NCI-H1105 treated with DMSO at 0.1 percent for 48 hours (cell line): ENCODE measurements at places on chromosomes 12 and 14.
A peak's percentile ranks its signal among the peaks of the same experiment; 100 is the strongest.

DNA sequence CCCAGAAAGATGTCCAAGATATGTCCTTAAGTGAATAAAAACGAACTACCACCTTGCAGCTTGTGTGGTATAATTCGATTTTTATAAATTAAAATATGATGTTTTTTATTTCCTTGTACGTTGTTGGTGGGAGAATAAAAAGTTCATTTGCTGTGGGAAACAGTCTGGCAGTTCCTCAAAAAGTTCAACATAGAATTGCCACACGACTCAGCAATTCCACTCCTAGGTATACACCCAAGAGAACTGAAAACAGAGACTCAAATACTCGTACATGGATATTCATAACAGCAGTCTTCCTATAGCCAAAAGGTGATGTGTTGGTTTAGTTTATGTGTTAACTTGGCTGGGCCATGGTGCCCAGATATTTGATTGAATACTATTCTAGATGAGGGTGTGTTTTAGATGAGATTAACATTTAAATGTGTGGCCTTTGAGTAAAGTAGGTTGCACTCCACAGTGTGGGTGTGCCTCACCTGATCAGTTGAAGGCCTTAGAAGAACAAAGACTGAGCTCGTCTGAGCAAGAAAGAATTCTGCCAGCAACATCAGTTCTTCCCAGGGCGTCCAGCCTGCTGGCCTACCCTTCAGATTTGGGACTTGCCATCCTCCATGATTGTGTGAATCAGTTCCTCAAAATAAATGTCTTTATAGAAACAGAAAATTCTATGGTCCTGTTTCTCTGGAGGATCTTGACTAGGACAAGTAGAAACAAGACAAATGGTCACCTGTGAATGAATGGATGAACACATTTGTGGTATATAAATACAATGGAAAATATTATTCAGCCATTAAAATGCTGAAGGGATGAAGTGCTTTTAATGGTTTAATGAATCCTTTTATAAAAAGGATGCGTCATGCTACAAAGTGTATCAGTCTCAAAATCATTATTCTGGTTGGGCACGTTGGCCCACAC, 5.1 kb upstream of the DENR start:
- no peak for DNase-seq

GRCh38 chr12:72677139-72677538, 405.0 kb downstream of the TRHDE start:
- no peak for DNase-seq

GRCh38 chr14:45249856-45250575, 3.0 kb downstream of the MIS18BP1 start:
- DNase-seq: no peak

- DNase-seq: no peak
Measured at GRCh38 chr12:66934302-66935062, 255.6 kb upstream of the GRIP1 start.

DNA sequence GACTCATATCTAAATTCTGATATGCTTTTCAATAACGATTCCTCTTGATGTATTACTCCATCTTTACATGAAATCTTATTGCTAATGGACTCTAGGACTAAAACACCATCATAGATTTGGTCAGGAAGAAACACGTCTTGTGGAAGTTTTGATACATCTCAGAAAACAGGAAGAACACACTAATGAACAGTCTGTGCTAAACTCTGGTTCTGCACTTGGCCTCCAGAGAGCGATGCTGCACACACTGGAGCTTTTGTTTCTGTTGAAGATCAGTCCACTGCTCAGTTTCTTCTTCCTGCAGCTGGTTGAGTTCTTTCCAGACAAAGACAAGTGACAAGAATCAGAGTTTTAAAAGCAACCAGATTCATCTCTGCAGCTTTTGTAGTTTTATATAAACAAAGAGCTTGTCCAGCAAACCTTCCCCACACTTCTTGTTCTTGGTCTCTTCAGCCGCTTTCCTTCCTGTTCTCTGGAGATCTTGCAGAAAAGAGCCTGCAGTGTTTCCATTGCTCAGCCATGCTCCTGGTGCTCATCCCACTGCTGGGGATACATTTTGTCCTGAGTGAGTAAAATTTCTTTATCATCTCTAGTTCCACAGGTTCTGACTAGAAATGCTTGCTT, 229.1 kb upstream of the OR4E1 start:
- DNase-seq: no peak

- DNase-seq: no peak
Measured at GRCh38 chr12:1758376-1758775, 62.0 kb upstream of the LRTM2 start.

DNA sequence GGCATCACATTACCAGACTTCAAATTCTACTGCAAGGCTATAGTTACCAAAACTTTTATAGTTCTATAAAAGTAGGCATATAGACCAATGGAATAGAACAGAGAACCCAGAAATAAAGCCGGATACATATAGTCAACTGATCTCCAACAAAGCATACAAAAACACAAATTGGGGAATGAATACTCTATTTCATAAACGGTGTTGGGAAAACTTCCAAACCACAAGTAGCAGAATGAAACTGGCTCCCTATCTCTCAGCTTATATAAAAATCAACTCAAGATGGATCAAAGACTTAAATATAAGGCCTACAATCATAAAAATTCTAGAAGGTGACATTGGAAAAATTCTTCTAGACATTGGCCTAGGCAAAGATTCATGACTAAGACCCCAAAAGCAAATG, 187.9 kb upstream of the PLXNC1 start:
- no peak for DNase-seq

GRCh38 chr12:54416687-54417603, 2.1 kb downstream of the ITGA5 start:
- no peak for DNase-seq

DNA sequence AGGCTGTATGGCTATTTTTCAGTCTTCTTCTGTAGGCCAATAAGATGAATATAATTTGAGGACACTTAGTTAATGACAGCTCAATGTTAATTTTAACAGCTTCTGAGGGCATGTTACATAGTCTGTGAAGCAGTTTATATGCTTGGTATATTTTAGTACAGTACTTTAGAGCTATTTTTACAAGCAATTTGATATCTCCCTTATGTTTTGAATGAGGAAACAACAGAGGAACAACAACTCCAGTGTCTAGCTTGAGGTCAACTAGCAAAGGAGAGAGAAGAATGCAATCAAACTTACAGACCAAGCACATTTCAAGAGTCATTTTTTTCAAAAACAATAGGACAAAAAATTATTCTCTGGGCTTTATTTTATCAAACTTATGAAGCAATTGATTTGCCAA, 469.1 kb upstream of the DCN start:
- no peak for DNase-seq

GRCh38 chr12:70007687-70008086, 182.7 kb downstream of the MYRFL start:
- DNase-seq: peak; percentile 46

DNA sequence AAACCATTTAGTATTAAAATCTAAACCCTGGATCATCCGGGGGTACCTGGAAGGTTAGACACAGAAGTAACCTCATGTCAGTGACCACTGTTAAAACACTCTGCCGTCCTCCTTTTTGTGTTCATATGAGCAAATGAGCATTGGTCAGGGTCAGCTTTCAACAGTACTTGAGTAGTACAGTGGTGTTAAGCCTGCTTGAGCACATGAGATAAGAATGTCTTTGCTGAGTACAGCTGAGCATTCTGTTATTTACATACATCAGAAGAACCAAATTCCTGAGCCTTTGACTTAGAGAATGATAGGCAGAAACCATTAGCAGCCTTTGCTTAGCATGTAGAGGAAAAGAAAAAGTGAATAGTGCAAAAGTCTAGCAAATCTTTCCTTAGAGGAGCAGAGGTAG, 38.6 kb upstream of the LRTM2 start:
- no peak for DNase-seq

- DNase-seq: no peak
Measured at GRCh38 chr14:47297374-47297773, 378.0 kb downstream of the MDGA2 start.

- DNase-seq: no peak
Measured at GRCh38 chr12:81332054-81332453, 254.2 kb downstream of the ACSS3 start.

GRCh38 chr14:51436630-51437029, 196.6 kb downstream of the TMX1 start:
- no peak for DNase-seq

DNA sequence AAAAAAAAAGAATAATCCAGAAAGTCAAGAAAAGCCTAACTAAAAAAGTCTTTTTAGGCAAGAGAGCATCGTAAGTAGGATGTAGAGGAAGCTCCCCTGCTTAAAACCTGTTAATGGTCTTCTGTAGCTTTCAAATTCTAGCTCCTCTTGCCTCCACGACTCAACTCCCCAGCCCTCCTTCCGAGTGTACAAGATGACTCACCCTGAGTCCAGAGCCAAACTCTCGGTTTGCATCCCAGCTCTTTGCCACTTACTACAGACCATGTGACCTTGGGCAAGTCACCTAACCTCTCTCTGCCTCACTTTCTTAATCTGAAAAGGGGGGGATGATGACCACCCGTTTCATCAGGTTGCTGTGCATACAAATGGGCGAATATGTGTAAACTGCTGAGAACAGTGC, 460.4 kb downstream of the DPF3 start:
- no peak for DNase-seq

DNA sequence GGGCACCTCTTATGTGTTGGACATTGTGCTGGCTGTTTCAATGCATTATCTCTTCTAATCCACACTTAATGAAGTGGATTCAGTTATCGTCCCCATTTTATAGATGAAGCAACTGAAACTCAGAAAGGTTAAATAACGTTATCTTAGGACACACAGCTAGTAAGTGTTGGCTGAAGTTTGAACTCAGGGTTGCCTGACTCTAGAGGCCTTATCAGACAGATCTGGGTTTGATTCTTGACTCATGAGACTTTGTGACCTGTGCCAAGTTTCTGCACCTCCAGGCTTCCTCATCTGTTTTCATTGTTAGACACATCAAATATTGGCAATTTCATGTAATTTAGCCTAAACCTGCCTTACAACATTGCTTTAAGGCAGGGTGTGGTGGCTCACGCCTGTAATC, 18.2 kb upstream of the IRF2BPL start:
- no peak for DNase-seq

GRCh38 chr14:62908506-62908905, 136.8 kb downstream of the KCNH5 start:
- DNase-seq: no peak

DNA sequence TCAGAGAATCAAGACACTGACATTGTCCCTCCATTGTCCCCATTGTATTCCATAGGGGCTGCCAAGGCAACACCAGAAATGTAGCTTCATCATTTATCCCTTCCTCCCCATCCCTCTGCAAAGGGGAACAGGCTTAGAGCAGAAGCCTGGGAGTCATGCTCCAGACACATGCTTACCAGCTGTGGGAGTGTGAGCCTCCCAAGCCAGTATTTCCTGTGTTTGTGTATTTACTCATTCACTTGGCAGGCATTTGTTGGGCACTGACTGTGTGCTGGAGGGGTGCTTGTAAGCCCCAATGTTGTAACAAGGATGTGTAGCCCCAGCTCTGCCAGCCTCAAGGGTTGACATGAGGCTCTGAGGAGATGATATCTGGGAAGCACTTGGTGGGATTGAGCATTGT, 46.0 kb upstream of the TCL1A start:
- no peak for DNase-seq

DNA sequence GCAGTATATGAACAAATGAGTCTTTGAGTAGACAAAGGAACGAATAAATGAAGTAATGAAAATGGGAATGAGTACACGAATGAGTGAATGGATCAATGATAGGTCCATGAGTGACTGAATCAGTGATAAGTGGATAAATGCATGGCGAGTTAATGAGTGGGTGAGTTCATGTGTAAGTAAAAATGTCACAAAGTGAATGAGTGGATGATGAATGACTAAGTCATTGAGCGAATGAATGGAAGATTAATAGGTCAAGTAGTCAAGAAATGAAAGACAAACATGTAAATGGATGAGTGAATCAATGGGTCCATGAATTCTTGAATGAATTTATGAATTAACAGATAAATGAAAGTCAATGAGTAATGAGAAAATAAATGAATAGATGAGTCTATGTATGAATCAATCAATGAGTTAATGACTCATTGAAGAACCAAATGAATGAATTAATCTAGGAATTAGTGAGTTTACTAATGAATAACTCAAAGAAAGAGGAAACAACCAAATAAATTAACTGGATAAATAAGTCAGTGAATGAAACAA, 97.3 kb upstream of the RTL1 start:
- no peak for DNase-seq

GRCh38 chr12:20364501-20364900, 3.8 kb upstream of the PDE3A start:
- DNase-seq: no peak

DNA sequence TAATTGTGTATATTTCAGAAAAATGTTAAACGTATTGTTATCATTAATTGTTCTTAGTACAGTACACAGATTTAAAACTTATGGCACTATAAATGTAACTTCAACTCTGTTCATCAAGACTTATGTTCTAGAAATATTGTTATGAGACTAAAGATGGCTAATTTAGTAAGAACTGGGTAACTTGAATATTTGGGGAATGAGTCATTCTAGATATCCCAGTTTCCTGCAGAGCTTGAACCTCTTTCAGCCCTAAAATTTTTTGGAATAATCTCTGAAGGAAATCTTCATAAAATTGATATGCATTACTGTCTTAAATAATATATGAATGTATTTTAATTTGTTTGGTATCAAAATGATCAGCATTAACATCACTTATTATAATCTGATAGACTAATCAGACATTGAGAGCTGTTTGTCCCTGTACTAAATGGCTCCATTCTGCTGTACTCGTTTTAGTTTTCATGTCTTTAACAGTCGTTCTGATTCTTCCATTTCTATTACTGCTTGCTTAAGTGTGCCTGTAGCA, 87.1 kb downstream of the VEZT start:
- DNase-seq: no peak

DNA sequence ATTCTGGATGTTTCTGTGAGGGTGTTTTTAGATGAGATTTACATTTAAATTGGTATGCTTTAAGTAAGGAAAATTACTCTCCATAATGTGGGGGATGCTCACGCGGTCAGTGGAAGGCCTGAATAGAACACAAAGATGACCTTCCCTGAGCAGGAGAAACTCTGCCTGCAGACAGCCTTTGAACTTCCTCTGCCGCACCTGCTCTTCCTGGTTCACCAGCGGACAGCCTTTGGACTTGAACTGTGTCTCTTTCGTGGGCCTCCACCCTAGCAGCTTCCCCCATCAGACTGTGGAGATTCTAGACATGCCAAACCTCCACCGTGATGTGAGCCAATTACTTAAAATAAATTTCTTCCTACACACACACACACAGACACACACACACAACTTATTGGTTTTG, 210.7 kb downstream of the EFCAB11 start:
- no peak for DNase-seq

GRCh38 chr12:68904351-68904962, 28.5 kb downstream of the CPM start:
- DNase-seq: no peak

DNA sequence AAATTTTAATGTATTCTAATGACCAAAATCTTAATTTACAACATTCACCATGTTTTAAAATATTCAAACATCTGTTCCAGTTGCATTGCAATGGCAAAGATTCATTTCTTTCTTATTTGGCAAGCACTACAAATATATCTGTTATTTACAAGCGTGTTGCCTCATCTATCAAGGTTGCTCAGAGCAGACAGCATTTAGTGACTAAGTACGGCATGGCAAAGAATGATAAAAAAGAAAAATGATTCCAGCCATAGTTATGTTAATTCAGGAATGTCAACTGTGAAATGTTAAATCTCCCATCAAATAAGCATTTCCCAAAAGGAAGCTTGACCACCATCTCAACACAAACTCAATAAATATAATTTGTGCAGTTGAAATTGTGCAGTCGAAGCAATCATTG, 312.1 kb downstream of the SEC23A start:
- DNase-seq: no peak
